ENCODE measurements at places on chromosomes 7 and 10.

- no peak for DNase-seq
Observed at GRCh38 chr10:49738616-49739360, 23.3 kb downstream of the OGDHL start.

DNA sequence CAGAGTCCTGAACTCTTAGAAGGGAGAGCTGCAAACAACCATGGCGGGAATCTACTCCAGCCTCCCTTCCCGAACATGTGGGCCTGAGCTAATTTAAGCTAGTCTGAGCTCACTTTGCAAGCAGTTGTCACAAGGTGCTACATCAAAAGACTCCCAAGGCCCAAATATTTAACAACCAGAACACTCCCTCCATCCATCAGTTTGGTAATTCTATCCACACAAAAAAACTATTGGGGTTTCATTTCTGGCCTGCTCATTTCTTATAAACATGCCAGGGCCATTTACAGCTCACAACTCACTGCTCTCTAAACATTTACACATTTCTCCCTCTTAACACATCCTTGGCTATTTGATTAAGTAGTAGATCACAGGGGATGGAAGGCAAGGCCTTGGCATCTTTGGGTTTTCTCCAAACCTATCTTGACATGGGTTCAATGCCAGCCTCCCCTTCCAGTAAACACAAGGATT is 263.4 kb downstream of the KCNMA1 start:
- DNase-seq, result no peak

GRCh38 chr10:43759216-43759615 is 110.5 kb upstream of the ZNF32 start:
- DNase-seq, result no peak

DNA sequence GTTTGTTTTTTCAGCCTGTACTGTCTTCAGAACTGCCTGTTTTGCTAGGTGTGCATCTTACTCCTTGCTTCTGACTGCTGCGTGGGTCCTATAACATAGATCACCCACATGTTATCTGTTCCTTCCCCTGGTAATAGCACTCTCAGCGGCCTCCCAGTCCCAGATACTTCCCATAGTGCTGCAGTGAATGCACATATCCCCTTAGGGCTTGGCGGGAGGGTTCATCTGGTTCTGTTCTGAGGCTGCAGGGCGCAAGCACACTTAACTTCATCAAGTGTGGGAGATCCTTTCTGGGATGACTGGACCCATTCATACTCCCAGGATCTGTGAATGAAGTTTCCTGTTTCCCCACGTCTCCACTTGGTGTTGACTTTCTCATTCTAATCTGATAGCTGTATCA is 90.7 kb downstream of the CELF2 start:
- DNase-seq, result no peak

DNA sequence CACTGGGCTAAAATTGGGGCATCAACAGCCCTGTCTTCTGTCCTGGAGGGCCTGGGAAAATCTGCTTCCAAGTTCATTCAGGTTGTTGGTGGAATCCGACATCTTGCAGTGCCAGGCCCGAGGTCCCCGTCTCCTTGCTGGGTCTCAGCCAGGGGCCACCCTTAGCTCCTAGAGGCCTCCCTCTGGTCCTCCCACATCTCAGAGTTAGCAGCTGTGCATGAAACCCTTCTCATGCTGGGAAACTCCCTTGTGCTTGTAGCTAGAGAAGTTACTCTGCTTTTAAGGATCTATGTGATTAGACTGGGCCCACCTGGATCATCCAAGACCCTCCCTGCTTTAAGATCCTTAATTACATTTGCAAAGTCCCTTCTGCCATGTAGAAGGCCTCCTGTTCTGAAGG is 15.3 kb downstream of the HIP1 start:
- DNase-seq, result no peak

- no peak for DNase-seq
Observed at GRCh38 chr10:122515022-122515424, 45.5 kb upstream of the DMBT1 start.

DNA sequence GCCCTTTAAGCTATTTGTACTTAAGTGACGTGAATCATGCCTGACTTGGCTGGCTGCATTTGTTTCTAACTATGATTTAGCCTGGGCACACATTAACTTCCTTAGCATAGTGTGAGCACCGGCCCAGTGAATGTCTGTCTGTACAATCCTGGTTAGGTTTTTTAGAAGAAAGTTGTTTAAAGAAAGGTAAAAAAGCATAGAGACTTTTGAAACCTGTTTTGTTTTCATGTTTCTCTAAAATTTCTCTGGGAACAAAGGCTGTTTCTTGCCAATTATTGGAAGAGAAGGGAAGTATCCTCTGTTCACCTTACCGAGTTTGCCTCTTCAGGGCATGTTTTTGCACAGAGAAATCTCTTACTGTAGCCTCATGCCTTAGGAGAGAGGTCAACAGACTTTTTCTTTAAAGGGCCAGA is 42.9 kb upstream of the MET start:
- DNase-seq, result no peak

DNA sequence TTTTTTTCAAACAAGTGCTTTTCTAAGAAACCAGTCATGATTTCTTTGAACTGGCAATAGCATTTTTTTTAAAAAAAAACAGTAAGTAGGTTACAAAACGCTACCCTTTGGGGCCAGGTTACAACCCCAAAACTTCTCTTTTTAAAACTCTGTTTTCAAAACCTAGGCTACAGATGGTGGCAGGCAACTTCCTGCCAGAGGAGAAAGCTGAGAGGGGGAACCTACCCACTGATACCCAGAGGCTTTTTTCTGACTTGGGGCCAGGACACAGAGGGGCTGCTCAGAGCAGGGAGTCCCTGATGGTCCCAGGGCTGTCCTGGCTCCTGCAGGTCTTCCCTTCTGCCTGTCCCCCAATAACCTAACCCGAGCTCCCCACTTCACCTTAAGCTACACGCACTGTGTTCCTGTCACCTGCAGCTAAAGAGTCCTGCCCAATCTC is 6.9 kb downstream of the STN1 start:
- no peak for DNase-seq

- DNase-seq, result no peak
Observed at GRCh38 chr7:73893342-73894101, 32.6 kb downstream of the TMEM270 start.

DNA sequence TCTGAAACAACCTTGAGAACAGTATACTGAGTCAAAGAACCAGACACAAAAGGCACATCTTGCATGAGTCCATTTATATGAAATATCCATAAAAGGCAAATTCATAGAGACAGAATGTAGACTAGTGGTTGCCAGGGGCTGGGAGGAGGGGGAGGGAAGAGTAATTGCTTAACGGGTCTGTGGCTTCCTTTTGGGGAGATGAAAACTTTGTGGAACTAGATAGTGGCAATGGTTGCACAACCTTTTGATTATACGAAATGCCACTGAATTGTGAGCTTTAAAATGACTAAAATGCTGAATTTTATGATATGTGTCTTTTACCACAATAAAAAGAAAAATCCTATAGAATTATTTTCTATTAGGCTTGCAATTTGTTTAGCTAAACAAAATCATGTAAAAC is 16.8 kb downstream of the ADRB1 start:
- peak; percentile 85 for DNase-seq

GRCh38 chr10:48705401-48705938 is 20.8 kb downstream of the WDFY4 start:
- DNase-seq, result no peak

DNA sequence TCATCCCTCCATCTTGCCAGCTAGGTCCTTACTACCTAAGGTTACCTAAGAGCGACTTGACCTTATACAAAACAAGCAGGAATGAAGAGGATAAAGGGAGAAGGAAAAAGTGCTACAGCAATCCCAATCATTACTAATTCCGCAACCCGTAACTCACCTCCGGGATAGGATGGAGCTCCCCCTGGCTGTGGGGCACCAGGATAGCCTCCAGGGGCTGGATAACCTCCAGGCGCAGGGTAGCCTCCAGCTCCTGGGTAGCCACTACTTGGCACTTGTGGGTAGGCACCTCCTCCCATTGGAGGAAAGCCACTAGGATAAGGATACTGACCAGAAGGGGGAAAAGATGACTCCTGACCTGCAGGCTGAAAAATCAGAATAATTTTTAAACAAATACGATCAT is 15.8 kb downstream of the ANXA7 start:
- DNase-seq, result no peak

DNA sequence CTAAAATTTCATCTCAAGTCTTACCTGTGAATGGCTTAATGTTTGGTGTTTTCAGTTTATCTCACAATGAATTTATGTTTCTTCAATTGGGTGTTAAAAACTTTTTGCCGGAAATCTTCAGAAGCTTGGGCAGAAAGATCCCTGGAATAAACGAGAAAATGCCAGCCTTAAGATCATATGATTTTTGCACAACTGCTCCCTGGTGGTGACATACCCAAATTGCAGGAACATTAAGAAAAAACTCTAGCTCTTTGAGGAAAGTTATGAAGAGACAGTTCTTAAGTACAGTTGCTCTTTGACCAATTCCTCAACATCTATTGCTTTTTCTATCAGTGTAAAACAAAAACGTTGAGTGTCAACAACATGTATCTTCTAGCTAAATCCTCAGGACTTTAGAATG is 48.2 kb upstream of the CREB5 start:
- DNase-seq, result no peak

- DNase-seq, result no peak
Observed at GRCh38 chr10:98134117-98134430, 383 bp upstream of the R3HCC1L start.

DNA sequence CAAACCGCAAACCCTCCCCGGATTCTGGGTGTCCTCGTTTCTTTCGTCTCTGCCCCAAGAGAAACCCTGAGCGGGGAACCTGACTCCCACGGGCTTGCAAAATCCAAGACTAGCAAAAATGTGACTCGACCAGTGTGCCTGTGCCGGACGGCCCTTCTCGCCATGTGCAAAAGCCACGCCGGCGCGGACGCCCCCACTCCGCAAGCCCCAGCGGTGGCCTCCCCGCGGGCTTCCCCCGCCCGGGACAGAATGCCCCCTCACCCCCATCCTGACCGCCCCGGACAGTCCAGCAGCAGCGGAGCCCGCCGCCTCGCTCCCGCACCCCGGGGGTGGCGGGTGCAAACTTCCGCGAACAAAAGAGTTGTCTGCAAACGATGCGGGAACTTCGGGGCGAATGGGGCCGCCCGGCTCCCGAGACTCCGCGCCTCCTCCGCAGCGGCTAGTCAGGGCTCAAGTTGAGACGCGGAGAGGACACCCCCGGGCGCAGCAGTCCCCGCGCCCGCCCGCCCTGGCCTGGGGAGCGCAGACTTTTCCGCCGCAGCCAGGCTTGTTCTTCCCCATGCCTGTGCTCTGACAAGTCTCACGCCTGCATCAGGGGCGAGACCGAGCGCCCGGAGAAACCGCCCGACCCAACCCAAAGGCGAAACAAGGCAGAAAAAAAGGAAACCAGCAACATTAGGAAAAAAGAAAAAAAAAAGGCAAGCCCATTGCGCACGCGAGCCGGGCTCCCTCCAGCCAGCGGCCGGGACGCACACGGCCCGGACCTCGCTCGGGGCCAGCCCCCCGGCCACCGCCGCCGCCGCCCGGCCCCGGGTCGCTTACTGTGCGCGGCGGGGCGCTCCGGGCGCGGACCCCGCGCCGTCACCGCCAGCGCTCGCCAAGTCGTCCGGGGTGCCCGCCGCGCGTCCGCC is 732 bp downstream of the FAM53B start:
- no peak for DNase-seq

GRCh38 chr7:55032069-55032699 is 13.4 kb downstream of the EGFR start:
- DNase-seq, result no peak

DNA sequence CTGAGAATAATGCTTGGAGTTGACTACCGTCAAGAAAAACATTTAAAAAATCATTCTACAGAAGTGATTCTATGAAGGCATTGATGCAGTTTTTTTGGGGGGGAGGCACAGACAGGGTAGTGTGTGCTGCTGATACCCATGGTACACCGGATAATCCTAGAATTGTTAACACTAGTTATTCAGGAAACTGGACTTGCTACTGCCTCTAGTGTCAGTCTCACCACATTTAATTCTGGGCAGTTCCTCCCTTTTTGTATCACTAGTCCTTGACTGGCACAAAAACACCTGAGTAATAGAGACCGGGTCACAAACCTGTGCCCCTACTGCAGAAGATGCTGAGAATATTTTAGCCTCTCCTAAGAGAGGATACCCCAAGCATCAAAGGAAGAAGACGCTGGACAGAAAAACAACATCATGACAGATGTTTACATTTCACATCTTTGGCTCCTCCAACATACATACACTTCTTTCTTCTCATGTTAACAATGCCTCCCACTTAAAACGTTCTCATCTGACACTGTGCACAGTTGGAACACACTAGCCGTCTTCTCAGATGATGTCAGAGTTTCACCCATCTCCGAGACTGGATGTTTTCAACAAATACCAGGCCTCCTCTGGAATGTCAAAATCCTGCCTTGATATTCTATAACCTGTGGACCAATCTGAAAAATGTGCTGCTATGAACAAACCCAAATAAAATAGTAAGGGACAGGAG is 13.1 kb upstream of the TCAF1 start:
- DNase-seq, result no peak

GRCh38 chr7:141366091-141366621 is 185.1 kb upstream of the AGK start:
- DNase-seq, result no peak

Measured in Jurkat, Clone E6-1 (cell line).